ENCODE measurements at places on chromosomes 2 and 18.

DNA sequence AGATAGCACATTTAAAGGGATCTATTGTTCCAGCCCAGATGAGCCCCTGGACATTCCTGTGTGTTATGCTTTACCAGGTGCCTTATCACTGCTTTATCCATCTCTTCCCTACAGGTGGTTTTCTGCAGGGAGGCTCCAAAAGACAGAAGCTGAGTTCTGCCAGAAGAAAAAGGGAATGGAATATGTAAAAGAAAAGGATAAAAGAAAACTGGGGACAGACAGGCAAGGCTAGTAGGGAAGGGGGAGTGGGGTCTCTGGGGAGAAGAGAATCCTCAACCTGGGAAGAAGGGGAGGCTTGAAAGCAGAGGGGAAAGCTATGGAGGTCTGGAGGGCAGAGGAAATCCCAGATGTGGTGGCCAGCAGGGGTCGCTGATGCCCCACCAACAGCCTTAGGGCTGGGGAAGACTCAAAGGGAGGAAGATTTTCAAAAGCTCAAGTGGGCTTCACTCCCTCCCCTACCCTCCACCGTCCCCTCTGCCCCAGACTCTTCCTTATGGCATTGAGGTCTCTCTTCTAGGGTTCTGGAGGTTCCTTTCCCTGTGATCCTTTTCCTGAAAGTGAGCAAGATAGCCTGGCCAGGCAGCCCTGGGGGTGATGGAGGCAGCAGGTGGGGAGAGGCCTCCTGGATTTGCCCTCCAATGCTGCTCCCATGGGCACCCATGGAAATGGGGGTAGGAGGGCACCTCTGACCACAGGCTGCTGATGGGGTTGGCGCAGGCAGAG, 178.1 kb upstream of the PKDCC start:
- DNase-seq, result peak; percentile 44

DNA sequence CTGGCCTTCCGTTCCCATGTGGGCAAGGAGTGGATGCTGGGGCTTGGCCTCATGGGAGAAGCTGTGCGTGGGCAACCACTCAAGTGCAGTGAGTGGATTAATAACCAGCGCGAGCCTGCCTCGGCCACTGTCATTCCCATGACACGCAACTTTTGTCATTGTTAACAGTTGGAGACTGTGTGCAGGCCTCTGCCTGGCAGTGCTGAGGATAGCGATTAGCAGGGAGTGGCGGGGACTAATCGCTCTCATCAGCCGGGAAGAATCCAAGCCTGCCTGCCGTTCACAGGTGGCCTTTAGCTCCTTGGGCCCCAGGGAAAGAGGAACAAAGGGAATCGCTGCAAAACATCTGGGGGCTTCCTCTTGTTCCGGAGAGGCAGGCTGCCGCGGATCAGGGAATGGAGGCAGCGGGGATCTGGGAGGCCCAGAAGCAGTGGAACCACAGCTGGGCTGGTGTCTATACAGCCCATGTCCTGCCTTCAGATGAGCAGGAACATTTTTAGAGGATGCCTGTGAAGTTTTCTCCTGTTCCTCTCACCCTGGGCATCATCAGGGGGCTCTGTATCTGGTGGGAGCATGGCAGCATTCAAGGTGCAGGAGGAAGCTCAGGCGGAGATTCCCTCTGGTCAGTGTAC, 53.8 kb downstream of the CTIF start:
- no peak for DNase-seq

DNA sequence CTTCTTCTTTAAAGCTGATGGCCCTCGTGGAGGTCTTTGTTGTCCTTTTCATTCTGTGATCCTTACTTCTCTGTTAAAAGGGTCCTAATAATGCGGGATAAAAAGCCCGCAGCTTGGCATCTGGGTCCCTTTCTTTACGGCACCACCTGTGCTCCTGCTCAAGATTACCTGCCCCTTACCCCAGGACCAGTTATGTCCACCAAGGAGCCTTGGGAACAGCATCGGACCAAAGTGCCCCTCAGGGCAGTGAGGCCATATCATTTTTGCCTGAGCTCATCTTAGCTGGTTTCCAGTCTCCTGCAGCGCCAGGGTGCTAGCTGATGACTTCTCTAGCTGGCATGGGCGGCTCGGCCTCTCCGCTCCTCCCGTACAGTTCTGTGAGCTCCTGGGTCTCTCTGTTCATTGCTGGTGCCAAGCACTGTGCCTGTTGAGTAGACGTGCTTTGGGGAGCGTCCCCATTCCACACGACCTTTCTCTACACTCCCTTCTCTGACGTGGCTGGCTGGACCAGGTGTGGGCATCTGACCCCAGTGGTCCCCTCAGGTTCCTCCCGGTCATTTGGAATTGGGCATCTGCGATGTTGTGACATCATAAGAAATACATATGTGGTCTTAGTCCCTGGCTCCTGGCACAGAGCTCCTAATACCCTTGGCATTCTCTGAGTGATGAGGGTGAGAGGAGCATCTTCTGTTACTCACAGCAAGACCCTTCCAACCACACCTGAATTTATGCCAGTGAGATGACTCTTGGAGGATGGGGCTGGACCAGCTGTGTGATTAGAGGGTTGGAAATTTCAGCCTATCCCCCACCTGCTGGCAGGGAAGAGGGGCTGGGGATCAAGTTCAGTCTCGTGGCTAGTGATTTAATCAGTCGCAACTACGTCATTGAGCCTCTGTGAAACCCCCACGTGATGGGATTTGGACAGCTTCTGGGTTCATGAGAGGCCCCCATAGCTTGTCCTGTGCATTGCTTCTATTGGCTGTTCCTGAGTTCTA, 134.2 kb upstream of the HS6ST1 start:
- DNase-seq, result no peak

DNA sequence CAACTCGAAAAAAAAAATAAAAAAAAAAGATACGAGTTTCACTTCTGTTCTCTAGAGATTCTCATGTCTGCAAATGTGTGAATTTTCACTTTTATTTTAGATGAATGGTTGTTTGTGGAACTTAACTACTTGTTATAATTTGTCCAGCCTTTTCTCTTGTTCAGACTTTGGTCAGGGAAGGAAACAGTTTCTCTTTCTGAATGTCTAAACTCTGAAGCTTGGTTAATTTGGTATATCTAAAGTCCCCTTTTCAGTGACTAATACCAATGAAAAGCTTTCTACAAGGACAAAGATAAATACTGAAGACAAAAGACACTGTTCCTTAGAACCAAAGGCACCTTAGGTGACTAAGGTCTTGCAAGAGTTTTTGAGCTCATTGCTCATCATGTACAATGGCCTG, 144.4 kb upstream of the PIEZO2 start:
- DNase-seq, result no peak

- DNase-seq, result no peak
These were observed 18.3 kb downstream of the PSME4 start for GRCh38 chr2:53952519-53952918.

GRCh38 chr2:208607694-208608093, 201.1 kb downstream of the PTH2R start:
- DNase-seq, result no peak

GRCh38 chr2:193549661-193550060, 1354.9 kb upstream of the TMEFF2 start:
- no peak for DNase-seq

GRCh38 chr2:213757525-213757924, 473.3 kb downstream of the SPAG16 start:
- no peak for DNase-seq

DNA sequence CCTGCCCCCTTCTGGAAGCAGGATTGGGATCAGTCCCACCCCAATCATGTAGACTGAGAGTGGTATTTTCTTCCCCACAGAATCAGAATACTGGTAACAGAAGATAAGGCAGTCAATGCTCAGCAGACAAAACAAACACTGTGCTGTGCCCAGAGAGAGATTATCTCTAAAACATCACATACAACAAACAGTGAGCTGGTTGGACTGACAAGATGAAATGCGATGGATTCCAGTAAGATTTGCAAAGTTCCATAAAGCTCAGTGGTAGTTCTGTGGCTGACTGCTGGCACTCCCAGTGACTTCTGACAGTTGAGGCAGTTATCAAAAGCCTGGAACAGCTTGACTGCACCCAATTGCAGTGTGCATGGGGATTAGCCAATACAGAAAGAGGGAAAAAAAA, 311.5 kb upstream of the MGAT5 start:
- no peak for DNase-seq

DNA sequence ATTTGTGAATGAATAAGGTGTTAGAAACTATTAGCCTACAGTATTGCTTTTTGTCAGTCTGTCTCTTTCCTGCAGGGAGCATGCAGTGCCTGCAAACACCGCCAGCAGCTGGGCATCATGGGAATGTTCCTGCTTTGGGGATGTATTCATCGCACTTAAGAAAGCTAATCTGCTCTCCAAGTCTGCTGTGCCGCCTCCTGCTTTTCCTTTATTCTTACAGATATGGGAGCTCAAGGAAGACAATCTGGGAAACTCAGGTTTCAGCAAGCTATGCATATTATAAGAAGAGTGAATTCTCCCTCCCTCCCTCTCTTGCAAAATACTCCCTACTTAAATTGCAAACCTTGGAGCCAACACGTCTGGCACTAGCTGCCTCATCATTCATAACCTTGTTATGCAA, 479.2 kb upstream of the ACVR2A start:
- no peak for DNase-seq

DNA sequence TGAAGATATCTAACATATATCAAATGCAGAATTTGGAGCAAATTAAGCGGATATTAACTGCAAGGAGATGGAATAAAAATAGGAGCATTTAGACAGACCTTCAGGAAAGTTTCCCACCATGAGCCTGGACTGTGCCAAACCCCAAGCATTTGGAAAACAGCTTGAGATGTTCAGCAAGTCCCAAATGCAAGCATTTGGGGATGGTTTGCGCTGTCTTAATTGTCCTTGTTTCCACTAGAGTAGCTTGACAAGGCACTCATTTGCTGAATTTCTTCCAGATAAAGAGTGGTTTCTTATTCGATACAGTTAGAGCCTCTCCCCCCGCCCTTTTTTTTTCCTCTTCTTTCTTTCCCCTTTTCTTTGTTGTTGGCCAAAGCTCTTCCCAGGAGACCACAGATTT, 77.1 kb upstream of the CDC42EP3 start:
- no peak for DNase-seq

DNA sequence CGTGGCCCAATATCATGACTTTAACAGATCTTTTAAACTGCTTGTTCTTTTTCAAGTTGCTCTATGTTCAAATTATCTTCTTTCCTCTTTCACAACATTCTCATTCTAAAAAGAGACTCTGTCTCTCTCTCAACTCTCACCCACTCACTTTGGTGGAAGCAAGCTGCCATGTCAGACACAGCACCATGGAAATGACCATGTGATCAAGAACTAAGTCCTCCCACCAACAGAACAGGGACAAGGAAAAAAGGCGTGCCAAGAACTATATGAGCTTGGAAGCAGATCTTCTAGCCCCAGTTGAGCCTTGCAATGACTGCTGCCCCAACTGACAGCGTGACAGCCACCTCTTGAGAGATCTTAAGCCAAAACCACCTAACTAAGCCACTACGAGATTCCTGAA, 23.9 kb downstream of the BAZ2B start:
- no peak for DNase-seq

DNA sequence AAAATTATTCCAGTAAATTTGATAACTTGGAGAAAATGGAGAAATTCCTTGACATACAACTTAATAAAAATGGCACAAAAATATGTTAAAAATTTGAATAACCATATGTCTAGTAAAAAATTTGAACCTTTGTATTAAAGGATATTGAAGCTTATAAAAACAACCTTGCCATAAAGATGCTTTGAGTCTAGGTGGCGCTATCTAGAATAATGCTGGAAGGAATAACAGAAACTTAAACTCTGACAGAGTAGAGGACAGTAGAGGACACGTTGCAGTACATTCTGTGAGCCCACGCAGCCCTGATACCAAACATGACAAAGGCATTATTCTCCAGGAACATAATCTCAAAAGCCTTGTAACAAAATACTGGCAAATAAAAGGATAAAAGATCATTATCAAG, 44.7 kb upstream of the ALKAL2 start:
- DNase-seq, result no peak

DNA sequence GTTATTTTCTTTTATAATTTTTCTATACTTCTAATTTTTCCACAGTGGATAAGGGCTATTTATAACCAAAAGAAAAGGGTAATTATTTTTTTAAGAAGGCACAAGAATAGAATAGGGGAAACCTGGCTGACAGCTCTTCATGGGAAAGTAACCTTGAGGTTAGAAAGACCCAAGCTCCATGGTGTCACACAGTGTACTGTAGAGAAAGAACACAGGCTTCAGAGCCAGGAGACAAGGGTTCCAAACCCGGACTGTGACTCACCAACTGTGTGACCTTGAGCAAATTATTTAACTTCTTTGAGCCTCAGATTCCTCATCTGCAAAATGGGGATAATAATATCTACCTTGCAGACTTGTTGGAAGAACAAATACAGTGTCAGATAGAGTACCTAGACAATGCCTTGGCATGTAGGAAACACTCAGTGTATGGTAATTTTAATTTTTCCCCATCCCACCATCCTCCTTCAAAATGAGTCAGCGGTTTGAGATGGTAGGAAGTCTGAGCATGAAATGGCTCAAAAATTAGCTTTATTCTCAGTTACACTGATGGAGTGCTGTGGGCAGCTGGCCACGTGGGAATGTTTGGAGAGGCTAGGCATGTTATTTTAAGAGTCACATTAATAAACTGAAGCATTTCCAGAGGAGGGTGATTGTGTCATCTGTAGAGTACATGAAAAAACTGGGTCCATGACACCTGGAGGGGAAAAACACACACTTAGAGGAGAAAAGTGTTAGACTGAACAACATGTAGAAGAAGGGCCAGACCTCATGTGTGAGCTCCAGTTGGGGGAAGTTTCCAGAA, 36.7 kb downstream of the TMEM37 start:
- DNase-seq, result no peak

GRCh38 chr18:59008302-59008974, 131.2 kb upstream of the SEC11C start:
- no peak for DNase-seq

- peak; percentile 38 for DNase-seq
These were observed 72.7 kb upstream of the MGAT5 start for GRCh38 chr2:134181219-134181618.

- no peak for DNase-seq
These were observed 89.7 kb upstream of the YWHAQ start for GRCh38 chr2:9720352-9721093.

DNA sequence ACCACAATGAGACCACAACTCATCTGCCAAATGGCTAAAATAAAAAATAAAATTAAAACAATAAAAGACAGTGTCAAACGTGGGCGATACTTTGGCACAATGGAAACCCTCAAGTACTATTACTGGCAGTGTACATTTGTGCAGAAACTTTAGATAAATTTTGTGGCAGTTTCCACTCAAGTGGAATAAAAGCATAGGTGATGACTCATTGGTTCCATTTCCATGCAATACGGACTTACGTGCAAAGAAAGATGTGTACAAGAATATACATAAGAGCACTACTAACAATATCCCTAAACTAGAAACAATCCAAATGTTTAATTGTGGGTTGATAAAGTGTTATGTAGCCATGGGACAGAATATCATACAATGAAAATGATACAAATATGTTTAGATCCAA, 259.0 kb upstream of the HNMT start:
- no peak for DNase-seq

DNA sequence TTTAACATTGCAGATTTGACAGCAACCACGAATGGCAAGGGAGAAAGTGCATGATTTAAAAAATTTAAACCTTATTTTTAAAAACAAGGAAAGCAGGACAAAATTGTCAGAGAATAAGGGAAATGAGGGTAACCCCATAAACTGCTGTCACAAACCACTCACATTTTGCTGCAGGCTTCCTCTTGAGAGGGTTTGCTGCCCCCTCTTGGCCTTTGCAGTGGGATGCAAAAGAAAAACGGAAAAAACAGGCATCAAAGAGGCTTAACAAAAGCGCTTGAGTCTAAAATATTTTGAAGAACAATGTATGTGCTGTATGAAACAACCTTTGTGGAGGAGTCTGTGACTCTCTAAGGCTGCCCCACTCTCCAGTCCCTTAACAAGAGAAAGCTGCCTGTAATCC, 91.6 kb downstream of the TMX3 start:
- peak; percentile 3 for DNase-seq
